Occipital lobe (tissue), 3 donors: ENCODE measurements at places on chromosomes 3 and 15.

- DNase-seq = no peak
These were observed 453.0 kb upstream of the CFAP20DC start for GRCh38 chr3:59502806-59503205.

DNA sequence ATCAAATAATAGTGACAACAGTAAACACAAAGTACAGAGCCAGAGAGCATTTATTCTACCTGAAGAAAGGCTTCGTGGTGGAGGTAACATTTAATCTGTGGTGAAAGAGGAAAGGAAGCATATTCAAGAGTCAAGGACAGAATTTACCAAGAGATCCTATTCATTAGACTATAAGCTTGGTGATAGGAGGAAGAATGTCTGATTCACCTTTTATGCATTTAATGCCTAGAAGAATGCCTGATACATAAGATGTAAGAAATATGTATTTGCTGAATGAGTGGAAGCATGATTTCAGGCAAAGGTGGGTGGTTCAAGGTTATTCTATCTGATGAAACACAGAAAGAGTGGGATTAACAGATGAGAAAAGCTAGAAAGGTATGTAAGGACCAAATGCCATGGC is 119.8 kb downstream of the SERPINI1 start:
- no peak for DNase-seq

- DNase-seq = no peak
These were observed 137.4 kb downstream of the MBNL1 start for GRCh38 chr3:152405915-152406802.

- DNase-seq = no peak
These were observed 53.2 kb upstream of the RBSN start for GRCh38 chr3:15152184-15152583.

GRCh38 chr15:43927203-43927602 is 100.4 kb downstream of the WDR76 start:
- DNase-seq = no peak

GRCh38 chr15:80587816-80588456 is 107.2 kb upstream of the ABHD17C start:
- no peak for DNase-seq
